HCT116 (cell line): ENCODE measurements at places on chromosomes 5 and 9.

- DNase-seq: no peak
These were observed 155.8 kb downstream of the TSSK1B start for GRCh38 chr5:113278976-113279375.

GRCh38 chr9:113350107-113350661 lies 843 bp downstream of the BSPRY start:
- DNase-seq: no peak

DNA sequence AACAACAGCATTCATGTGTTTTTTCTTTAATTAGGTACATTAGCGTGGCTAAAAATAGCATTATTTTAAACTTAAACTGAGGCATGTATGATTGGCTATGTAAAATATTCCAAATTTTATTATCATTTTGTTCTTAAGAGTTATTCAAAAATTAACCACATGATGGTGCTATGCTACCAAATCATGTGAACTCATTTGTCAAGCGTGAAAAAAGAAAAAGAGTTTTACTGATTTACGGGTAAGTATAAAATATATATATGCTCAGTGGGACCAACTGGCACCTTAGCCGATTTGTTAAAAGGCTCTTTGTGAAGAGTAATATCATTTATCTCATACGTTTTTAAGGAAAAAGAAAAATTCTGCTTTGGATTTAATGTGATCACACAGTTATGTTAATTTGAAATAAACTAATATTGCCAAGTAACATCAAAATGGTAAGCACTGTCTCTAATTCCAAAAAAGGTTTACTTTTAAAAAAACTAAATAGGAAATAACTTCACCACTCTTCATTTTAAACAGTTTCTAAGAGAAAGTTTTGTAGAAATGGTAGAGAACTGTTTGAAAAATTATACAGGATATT lies 1042.3 kb downstream of the CDH12 start:
- no peak for DNase-seq

- peak; percentile 46 for DNase-seq
These were observed 14.3 kb downstream of the PTPA start for GRCh38 chr9:129125478-129125877.

DNA sequence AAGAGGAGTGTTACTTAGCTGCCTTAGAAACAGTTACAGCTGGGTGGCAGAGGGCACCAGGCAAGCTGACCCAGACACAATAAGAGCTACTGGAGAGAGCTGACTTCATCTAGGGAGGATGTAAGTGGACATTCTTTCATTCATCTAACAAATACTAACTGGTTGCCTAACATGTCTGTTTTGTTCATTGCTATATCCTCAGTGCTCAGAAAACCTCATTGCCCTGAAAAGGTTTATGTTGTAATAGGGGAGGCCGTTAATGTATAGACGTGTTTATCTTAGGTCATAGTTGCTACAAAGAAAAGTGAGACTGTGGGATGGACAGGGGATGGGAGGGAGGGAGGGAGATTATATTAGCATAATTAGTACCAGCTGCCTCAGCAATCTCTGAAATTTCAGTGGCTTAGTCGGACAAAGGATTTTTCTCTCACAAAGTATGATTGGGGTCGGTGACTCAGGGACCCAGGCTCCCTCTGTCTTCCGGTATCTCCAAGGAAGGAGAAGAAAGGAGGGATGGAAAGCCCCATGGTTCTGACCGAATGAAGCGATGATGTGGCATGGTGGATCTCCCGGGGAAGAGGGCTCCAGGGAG lies 2.6 kb upstream of the SNX18 start:
- no peak for DNase-seq

DNA sequence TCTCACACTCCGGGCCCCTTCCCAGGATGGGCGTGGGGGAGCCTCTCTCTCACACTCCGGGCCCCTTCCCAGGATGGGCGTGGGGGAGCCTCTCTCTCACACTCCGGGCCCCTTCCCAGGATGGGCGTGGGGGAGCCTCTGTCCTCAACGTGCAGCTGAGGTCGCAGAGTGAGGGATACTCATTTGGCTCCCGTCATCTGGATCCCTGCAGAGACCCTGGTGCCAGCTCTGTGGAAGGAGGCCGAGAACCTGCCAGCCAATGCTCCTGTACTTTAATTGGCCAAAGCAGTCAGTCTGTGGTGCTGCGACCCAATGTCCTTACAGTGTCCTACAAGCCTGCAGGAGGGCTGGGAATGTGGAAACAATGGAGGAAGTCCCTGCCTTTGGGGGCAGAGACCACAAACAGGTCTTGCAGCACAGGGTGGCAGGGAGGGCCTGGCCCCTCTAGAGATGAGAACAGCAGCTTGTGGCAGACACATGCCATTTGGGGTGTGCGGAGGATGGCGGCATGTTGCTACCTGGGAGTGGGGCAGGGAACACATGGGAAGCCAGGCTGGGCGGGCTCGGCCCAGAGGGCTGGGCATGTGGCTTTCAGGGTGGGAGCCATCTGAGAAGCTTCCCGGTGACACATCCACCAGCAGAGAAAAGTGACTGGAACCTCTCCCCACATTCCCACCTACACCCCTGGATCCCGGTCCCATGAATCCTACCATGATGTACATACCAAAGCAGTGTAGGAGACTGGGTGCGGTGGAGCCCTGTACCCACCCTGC lies 13.6 kb upstream of the MRNIP start:
- DNase-seq: no peak

DNA sequence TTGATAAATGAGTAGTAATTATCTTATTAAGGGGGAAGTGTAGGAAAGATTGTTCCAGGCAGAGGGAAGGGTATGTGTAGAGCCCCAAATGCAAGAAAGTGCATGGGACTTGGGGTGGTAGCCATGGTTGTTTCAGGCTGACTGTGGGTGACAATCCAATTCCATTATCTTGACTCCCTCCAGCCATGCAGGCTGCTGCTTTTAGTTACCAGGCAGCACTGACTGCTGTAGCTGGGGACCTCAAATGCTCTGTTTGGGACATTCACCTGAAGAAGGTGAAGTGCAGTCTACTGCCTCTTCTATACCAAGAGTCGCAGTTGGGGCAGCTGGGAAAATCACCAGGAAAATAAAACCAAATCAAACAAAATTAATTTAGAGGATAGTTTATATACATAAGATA lies 102.4 kb upstream of the NR3C1 start:
- no peak for DNase-seq

DNA sequence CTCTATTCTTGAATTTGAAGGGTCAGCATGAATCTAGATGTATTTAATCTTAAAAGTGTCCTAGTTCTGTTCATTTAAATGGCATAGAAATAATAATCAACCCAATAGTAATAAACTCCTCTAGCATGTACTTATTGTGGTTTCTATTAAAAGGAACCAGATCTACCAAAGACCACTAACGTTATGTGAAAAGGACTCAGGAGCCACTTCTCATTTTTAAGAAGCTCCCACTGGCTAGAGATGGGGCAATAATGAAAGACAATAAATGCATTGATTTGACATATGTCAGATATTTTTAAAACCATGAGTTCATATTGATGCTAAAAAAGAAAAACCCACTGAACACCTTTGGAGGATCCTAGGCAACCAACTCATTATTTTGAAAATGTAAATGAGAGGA lies 191.9 kb downstream of the ATP10B start:
- no peak for DNase-seq

- DNase-seq: no peak
These were observed 72.6 kb downstream of the DAPK1 start for GRCh38 chr9:87570000-87570908.

DNA sequence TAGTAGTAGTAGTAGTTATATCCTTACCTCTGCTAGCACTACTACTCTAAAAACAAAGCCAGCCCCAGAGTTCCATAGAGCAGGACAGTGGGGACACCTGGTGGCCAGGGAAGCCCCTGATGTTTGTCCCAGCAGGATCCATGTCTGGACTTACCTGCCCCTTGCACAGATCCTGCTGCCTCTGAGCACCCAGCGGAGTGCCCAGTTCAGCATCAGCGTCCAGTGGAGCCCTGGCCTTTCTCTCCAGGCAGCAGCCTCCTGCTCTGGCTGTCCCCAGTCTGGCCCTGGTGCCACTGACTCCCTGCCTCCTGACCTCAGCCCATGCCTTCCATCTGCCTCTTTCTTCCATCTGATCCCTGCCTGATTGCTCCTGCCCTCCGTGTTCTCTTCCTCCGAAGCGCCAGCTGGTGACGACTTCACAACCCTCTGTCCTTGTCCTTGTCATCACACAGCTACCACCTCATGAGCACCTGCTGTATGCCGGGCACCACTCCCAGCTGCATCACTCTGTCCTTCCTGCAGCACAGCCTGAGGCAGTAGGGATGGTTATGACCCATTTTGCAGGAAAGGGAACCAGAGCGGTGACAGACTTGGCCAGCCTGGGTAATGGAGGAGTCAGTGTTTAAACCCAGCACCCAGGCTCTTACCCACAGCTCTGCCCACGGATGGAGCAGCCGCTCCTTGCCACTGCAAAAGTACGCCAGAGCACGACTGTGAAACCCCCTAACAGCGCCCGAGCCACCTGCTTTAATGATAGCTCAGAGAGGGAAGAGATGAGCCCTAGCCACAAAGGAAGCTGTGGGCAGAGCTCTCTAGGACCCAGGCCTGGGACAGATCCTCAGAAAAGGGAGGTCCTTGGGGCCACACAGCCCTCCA lies 11.5 kb downstream of the SARDH start:
- peak; percentile 38 for DNase-seq

DNA sequence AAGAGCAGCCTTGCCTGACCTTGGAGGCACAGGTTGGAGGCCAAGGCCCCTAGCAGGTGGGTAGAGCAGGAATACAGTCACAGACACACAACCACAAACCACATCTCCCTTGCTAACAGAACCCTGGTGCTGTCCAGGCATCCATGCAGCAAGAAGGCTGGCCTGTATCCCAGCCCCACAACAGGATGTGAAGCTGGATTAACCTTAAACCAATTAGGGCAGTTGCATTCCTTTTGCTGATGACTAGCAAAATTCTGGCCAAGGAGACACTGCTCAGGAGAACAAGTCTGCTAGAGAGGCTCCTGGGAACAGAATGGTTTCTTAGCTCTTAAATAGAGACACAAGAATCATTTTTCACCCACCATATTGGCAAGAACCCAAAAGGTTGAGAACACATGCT lies 97.8 kb downstream of the C5orf15 start:
- DNase-seq: no peak

- no peak for DNase-seq
These were observed 79.9 kb downstream of the SMIM23 start for GRCh38 chr5:171865471-171865870.

- DNase-seq: no peak
These were observed 55.1 kb downstream of the PTCH1 start for GRCh38 chr9:95461448-95462248.

- no peak for DNase-seq
These were observed 24.4 kb downstream of the CYFIP2 start for GRCh38 chr5:157290156-157290980.

- DNase-seq: no peak
These were observed 2.2 kb downstream of the TMEM141 start for GRCh38 chr9:136793086-136793946.

GRCh38 chr5:101517795-101518194 lies 614.7 kb upstream of the ST8SIA4 start:
- DNase-seq: no peak

GRCh38 chr5:150065346-150065745 lies 21.0 kb downstream of the CSF1R start:
- no peak for DNase-seq

GRCh38 chr5:180990086-180990881 lies 1.6 kb downstream of the BTNL3 start:
- no peak for DNase-seq

DNA sequence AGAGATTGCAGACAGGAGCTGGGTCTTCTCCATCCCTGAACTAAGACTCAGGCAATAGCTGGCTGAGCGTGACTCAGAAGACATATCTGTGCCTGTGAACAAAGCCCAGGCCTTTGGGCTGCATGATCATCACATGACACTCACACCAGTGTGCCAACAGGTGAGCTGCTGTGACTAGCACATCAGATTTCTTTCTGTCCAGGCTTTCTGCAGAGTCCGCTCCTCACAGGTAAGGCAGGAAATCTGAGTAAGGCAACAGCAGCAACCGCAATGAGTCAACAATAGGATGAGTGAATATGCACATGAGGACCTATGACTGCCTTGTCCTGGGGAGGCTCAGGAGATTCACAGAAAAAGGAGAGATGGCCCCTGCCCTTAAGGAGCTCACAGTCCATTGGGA lies 293.6 kb downstream of the ACTL7B start:
- DNase-seq: no peak

- DNase-seq: no peak
These were observed 1055.9 kb downstream of the CDH18 start for GRCh38 chr5:18932081-18932480.

GRCh38 chr9:34646211-34647083 lies at the start of gene GALT:
TSS of gene GALT (plus strand) at chr9:34646675. CDS start at chr9:34646705, 30 bp downstream.
- peak; percentile 65 for DNase-seq

DNA sequence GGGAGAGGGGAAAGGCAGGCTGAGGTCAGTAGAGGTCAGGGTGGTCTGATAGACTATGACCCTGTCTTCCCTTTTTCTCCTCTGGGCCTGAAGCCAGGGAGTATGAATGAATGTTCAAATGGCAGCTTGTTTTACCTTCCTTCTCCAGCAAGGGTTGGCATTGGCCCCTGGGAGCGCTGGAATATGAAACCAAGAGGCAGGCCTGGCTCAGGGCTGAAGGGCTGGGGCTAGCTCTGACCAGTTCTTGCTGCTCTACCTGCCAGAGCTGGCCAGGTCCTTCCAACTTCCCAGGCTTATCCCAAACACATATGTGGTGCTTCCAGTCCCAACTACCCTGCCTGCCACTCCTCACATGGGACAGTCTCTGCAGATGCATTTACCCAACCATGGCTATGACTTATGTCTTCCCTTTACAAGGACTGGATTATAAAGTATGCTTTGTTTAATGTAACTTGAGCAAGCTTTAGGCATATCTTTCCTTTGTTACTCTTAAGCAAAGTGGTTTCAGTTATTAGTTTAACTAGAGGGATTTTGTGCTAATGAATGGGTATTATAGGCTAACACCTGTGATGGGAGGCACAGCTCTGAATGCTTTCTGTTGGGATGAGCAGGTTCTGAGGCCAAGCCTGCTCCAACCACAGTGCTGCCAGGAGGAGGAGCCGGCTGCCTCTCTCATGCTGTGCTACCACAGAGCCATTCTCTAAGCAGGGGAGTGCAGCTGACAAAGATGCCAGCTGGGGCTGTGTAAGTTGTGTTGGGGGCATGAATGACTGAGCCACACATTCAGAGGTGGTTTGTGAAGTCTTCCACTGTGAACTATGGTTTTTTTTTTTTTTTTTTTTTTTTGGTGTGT lies 6.1 kb downstream of the CCNI2 start:
- no peak for DNase-seq

GRCh38 chr5:137051161-137051560 lies 448.0 kb downstream of the SPOCK1 start:
- DNase-seq: no peak

GRCh38 chr5:40356248-40356647 lies 323.5 kb upstream of the PTGER4 start:
- no peak for DNase-seq

DNA sequence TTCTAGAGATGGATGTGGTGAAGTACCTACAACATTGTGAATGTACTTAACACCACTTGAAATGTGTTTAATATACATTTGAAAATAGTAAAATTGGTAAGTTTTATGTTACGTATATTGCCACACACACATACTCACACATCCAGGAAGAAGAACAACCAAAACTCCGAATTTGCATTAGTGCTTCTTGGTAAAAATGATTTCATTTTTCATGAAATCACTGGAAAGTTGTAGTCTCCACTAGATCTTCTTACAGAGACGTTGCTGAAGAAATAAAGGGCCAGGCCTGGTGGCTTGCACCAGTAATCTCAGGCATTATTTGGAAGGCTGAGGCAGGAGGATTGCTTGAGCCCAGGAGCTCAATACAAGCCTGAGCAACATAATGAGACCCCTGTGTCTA lies 118.6 kb upstream of the ZNF608 start:
- no peak for DNase-seq
